Stimulated activated CD8-positive, alpha-beta memory T cell treated with anti-CD3 and anti-CD28 coated beads, Interleukin-4, amount 100 ng/mL, for 1 hour (primary cell): ENCODE measurements at places on chromosomes 3 and 15.

DNA sequence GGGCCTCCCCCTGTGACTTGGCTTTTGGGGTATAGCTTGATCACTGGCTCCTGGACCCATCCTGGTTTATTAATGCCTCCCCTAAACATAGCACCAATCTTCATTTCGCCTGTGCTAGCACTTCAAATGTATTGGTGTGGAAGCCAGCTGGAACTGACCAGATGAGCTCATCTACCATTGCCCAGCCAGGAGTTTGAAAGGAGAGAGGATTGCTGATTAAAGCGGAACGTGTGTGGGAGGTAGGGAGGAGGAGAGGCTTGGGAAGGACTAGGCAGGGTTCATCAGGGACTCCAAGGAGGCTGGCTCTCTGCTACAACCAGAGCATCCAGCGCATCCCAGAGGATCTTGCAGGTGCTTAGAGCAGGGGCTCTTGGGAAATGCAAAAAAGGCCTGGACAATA is 34.4 kb upstream of the TLE3 start:
- DNase-seq, result no peak

- no peak for DNase-seq
These were observed 22.4 kb downstream of the CD86 start for GRCh38 chr3:122077293-122078234.

DNA sequence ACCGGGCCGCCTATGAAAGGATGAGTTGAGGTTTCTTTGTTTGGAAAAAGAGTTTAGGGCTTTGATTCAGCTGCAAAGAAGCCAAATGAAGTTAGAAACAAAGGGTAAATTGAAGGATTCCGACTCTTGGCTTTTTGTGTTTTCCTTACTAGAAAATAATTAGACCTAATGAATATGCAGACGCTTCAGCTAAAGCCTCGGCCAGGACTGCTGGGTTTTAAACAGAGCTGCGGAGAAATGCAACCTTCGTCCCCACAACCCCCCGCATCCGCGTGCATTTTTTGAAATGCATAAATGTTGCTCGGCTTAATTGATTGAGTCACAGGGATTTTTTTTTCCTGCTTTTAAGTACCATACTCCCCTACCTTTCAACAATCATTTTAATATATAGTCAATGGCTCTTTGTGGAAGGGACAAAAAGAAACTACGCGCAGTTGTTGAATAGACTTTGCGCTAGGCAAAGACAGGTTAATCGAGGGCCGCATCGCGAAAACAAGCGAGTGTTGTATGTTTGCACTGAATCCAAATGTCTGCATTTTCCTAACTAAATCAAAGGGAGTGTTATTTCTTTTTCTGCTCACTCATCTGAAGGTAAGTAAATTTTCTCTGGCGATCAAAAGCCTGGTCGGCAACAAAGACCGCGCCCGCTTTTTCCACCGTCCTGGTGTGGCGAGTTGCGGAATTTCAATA is 1.3 kb upstream of the ZIC4 start:
- no peak for DNase-seq

DNA sequence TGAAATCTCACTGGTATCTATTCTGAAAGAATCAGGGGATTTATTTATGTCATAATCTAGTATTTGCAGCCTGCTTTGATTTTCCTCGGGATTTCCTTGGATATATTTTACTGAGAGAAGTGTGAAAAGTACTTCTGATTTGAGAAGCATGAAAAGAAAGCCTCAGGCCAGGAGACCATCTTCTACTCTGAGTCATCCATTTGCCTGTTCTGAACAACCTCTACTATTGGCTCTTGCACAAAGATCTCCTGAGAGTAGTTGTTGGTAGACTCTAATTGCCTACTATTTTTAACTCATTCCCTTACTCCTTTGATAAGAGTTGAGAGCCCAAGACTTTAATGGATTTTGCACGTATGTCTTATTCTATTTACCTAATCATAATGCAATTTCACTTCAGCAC is 318.9 kb downstream of the BCHE start:
- DNase-seq, result no peak

DNA sequence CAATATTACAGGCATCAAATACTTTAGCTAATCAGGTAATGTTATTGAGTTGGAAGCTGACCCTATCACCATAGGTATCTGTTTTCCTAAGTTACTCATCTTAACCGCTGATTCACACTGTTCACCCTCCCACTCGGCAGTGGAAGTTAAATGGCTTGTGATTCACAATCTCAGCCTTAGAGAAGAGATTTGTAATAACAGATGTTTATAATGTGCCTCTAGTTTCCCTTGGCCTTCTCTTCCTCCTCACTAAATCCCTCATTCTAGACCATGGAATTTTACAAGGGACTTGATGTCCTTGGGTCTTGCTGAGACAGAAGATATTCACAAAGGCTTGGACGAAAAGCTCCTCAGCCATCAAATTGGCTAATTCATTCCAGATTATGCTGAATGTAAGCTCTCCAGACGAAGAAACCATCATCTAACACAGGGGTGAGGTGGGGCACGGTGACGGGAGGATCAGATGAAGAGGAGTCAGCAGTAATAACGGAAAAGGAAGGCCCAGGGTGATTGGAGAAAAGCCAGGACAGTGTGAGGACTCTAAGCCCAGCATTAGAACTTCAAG is 931.7 kb downstream of the MCTP2 start:
- DNase-seq, result no peak

DNA sequence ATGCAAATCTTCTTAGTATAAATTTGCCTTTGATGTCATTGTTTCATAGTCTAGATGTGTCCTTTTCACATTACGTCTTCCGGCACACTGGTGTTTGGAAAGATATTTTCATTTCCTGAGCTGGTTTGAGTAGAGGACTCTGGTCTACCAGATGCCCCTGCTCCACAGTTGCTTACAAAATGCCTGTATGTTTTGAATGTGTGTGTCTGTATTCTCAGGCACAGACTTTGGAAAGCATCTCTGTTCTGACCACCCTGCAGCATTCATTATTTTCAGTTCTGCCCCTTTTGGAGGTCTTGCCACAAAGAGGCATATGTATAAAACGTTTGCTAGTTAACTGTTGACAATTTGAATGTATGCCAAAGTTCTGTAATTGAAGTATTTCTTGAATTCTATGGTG is 236.0 kb upstream of the GOLIM4 start:
- no peak for DNase-seq

GRCh38 chr15:52789601-52790168 is 451 bp downstream of the ONECUT1 start:
- no peak for DNase-seq

GRCh38 chr15:32646291-32646690 is 4.8 kb downstream of the SCG5 start:
- DNase-seq, result no peak

DNA sequence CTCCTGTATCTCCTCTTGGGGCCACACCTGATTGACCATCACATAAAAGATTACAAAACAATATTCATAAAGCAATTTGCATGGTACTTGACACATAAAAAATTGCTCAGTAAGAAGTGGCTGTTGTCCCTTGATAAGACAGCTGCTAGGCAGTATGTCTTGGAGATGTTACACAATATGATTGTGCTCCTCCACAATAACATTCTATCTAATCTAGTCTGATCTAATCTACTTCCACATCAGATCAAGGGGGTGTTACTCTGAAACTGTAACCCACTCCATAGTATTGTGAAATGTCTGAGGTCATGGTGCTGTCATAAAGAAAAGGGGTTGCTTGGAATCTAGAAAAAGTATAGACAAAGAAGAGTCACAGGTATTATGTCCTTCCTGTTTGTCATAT is 23.4 kb upstream of the AQP9 start:
- no peak for DNase-seq

GRCh38 chr15:68333775-68334470 is 56.4 kb downstream of the FEM1B start:
- no peak for DNase-seq

- no peak for DNase-seq
These were observed 414.2 kb downstream of the CNTN4 start for GRCh38 chr3:2512881-2513280.

DNA sequence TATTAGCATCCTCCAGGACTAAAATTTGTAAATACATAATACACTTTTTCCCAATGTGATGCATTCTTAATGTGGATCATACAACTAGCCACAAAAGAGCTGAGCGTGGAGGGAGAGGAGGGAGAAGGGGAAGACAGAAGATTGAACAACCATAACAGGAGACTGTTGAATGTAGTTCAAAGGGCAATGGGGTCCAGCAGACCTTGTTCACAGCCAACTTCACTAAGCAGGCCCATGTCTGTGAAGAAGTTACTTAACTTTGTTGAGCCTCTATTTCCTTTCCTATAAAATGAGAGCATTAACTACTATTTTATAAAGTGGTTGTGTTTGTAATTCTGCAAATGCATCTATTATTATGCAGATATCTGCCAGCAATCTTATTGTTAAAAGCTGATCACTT is 13.3 kb downstream of the NCEH1 start:
- DNase-seq, result no peak

- DNase-seq, result no peak
These were observed 11.6 kb downstream of the EAF1 start for GRCh38 chr3:15438983-15439382.

DNA sequence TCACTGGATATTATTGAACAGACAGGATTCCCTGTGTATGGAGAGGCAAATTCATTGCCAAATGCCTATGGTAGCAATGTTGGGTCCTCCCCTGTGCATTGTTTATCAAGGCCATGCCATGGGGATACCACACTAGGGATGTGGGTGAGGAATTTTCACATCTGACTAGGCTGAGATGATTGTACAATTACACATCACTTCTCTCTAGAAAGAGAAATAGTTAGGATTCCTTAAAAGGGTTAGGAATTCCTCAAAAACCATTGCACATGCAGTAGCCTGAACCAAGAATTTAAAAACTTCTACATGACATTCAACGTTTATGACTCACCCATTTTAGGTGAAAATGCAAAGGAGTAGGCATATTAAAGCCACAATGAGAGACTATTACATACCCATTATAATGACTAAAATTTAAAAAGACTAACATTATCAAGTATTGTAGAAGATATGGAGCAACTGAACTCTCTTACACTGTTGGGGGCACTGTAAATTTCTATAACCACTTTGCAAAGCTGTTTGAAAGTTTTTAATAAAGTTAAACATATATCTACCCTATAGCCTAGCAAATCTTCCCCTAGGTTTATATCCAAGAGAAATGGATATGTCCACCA is 175.9 kb downstream of the THRB start:
- no peak for DNase-seq

DNA sequence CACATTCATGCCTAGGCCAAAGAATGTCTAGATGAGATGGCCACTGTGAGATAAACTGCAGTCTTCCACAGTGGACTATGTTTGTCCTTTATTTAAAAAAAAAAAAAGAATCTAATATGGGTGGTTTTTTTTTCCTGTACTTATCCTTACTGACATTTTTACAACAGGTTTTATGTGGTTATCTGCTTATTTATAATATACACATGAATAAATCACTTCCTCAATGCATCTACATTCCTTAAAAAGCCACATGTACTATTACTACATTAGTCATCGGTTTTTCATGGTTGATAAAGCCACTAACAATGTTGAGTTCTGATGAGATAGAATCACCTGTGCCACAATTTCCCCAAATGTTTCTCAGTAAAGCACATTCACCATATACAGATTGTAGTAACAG is 341.3 kb upstream of the THBS1 start:
- DNase-seq, result no peak

- no peak for DNase-seq
These were observed 123.4 kb upstream of the ROPN1 start for GRCh38 chr3:124115279-124115678.

DNA sequence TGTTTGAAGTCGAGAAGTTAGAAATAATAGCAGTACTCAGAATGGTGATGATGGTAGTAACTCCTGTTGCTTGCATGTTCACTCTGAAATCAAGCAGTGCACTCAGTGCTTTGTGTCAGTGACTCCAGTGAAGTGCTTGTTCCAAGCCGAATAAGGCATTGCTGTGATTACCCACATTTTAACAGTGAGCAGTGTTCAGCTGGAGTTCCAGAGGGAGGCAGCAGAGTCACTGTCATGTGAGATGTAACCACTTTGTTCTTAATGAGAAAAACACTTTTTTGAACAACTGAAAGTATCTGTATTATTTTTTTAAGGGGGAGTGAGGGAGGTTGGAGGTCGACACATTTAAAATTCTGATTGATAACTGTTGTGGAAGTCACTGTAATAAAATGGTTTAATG is 3.7 kb downstream of the MDFIC2 start:
- DNase-seq, result no peak

DNA sequence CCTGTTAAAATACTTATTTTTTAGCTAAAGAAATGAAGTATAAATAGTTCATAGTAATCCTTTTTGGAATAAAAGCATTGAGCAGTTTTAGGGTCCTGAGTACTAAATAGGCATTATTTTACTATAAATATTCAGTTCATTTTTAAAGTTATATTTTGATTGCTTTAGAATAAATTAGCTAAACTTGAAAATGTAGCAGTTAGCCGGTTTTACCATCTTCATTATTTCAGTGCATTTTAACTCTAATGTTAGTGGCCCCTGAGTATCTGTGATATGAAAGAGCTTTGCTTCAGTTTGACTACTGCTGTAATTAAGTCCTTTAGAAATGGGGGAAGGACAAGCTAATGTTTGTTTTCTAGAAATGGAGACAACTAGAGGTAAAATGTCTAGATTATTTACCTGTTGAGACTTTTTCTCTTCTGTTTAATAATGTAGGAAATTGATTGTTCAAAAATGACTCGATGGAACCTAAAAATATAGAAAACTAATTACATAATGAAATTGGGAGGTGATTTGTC is 3.6 kb downstream of the SMC4 start:
- no peak for DNase-seq

- DNase-seq, result no peak
These were observed 1.7 kb upstream of the GFM1 start for GRCh38 chr3:158642474-158643210.

DNA sequence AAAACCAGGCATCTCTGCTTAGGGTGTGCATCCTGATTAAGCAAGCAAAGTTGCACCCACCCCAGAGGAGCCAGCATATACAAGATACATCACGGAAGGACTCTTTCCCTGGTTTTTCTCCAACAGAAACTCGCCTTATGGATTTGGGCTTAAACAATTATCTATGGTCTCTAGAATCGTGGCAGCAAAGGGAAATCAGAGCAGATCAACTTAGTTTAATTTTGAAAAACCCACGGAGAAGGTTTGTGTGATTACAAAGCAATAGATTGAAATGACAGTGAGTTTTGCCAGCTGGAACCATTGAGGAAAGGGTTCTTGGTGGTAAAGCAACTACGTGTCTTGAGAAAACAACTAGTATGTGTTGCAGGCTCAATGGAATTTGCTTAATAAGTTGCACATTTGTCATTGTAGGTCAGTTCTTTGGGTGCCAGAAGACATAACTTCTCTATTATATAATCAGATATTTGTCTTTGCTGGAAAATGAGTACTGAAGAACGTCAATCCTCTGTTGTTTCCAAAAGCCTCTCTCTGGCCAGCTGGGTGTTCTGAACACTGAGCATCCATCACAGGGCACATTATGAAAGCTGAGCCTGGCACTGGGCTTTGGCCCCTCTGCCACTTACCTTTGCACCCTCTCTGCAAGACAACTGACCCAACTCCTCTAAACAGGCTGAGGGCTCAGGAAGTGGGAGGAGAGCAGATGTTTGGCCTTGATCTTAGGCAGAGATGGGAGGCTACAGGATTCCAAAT is 75.7 kb upstream of the FBN1 start:
- DNase-seq, result no peak

- DNase-seq, result no peak
These were observed 50.1 kb downstream of the B3GALNT1 start for GRCh38 chr3:161054860-161055604.

GRCh38 chr3:7487763-7488162 is 626.8 kb downstream of the GRM7 start:
- DNase-seq, result no peak
